Stomach (tissue), 19 donors: ENCODE measurements at places on chromosomes 6 and 20. TPM values are rescaled to one million over a fixed set of nuclear protein-coding genes. Genes with fewer than 3 reads are reported as not detected.
A peak's percentile ranks its signal among the peaks of the same experiment; 100 is the strongest.

The EPPIN gene
- not detected for total RNA-seq

The SMIM13 gene
- total RNA-seq = 15.8 TPM

The RIMS4 gene
- not detected for total RNA-seq

The AP5S1 gene
- 7.2 TPM for total RNA-seq

The OR2H2 gene
- not detected for total RNA-seq

DNA sequence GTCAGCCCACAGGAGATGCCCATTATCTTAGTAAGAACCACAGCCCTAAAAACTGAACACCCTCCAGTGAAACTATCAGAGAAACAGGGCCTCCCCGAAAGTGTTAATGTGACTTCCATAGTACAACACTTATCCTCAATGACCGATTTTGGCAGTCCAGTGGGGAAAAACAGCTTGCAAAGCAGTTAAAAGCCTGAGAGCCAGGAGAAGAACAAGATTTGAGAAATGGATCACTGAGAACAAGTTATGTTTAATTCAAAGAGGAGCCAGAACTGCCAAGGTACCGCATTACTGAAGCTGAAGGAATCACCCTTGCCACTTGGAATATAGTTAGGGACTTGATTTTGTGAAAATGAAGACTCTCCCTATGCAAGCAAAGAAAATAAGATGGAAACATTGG lies 236.9 kb downstream of the QKI start:
- no peaks in the 10 kb centered on the region for H3K36me3 ChIP-seq
- no peak overlapping the region for H3K27ac ChIP-seq
- H3K4me3 ChIP-seq = no peak overlapping the region
- DNase-seq = no peak
- H3K4me1 ChIP-seq = no peaks in the 10 kb centered on the region

DNA sequence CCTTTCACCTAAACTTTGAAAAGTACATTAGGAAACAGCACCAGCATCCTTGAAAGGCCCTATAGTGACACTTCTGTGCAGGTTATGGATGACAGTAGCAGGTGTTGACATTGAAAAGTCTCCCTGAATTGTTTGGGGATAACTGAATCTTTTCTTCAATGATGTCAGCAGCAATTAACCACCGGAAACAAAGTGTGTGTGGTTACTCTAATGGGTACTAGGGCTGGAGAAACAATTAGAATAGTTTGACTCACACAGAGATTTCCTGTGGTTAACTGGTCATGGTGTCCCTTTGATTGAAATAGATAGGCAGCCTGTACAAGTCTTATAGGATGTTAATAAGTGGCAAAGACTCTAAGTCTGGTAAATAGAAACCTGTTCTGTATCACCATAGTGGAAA lies 189.1 kb downstream of the TBX18 start:
- no peaks in the 10 kb centered on the region for H3K4me1 ChIP-seq
- H3K4me3 ChIP-seq = no peak overlapping the region
- DNase-seq = no peak
- no peaks in the 10 kb centered on the region for H3K36me3 ChIP-seq
- H3K27me3 ChIP-seq = no peaks in the 10 kb centered on the region

GRCh38 chr20:63980317-63980805 lies 571 bp upstream of the PRPF6 start:
- peak overlapping the region; percentile 87 for H3K4me3 ChIP-seq
- no peak for DNase-seq
- H3K4me1 ChIP-seq = peaks cover 53% of the 10 kb centered on the region
- peak overlapping the region; percentile 89 for H3K27ac ChIP-seq
- H3K36me3 ChIP-seq = peaks cover 28% of the 10 kb centered on the region
- H3K27me3 ChIP-seq = no peaks in the 10 kb centered on the region

DNA sequence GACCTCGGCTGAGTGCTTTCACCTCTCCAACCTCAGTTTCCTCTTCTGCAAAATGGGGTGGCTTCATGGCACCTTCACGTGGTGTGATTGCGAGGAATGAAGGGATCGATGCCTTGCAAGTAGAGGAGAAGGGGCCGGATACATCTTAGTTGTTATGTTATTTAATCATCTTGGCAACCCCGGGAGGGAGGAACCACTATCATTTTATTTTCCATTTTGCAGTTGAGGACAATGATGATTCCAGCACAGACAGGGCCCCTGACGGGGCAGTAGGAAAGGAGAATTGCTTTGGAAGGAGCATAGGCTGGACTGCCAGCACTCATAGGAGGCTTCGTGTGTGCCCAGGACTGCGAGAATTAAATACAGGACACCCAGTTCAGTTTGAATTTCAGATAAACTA lies 2.5 kb upstream of the PMEPA1 start:
- DNase-seq = no peak
- no peak overlapping the region for H3K4me3 ChIP-seq
- H3K4me1 ChIP-seq = peaks cover 67% of the 10 kb centered on the region
- H3K36me3 ChIP-seq = no peaks in the 10 kb centered on the region
- no peaks in the 10 kb centered on the region for H3K27me3 ChIP-seq

GRCh38 chr6:51753635-51754034 lies 333.8 kb downstream of the PKHD1 start:
- peak; percentile 28 for DNase-seq
- H3K27me3 ChIP-seq = no peaks in the 10 kb centered on the region
- H3K27ac ChIP-seq = no peak overlapping the region
- no peaks in the 10 kb centered on the region for H3K4me1 ChIP-seq
- H3K4me3 ChIP-seq = no peak overlapping the region

- H3K27ac ChIP-seq = no peak overlapping the region
- H3K4me1 ChIP-seq = peaks cover 15% of the 10 kb centered on the region
- no peak overlapping the region for H3K4me3 ChIP-seq
- no peaks in the 10 kb centered on the region for H3K36me3 ChIP-seq
- H3K27me3 ChIP-seq = no peaks in the 10 kb centered on the region
- DNase-seq = no peak
Observed at GRCh38 chr20:51120868-51121267, 98.0 kb upstream of the KCNG1 start.

- H3K4me3 ChIP-seq = no peak overlapping the region
- no peaks in the 10 kb centered on the region for H3K4me1 ChIP-seq
- H3K27me3 ChIP-seq = no peaks in the 10 kb centered on the region
- no peaks in the 10 kb centered on the region for H3K36me3 ChIP-seq
- peak; percentile 13 for DNase-seq
Observed at GRCh38 chr6:123462152-123462551, 174.6 kb downstream of the TRDN start.

DNA sequence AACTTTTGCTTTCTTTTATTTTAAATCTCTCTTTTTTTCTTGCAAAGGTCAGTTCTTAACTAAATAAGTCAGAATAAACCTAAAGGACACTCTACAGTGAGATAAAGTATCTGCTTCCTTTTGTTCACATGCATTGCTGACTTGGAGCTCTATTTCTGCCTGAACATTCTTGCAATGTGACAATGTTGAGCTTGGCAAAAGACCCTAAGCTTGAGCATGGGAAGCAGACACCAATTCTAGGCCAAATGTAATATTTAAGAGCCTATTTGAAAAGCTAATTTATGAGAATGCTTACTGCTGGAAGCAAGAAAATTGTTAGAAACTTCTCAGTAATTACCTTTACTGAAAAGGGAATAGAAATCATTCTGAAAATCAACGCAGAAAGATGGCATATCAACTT lies 556.2 kb downstream of the CBLN4 start:
- H3K4me3 ChIP-seq = no peak overlapping the region
- H3K27me3 ChIP-seq = no peaks in the 10 kb centered on the region
- H3K27ac ChIP-seq = no peak overlapping the region
- DNase-seq = no peak
- no peaks in the 10 kb centered on the region for H3K36me3 ChIP-seq

GRCh38 chr6:107823047-107823557 lies 1.0 kb downstream of the SCML4 start:
- H3K4me1 ChIP-seq = peaks cover 17% of the 10 kb centered on the region
- H3K27ac ChIP-seq = peak overlapping the region; percentile 17
- H3K4me3 ChIP-seq = no peak overlapping the region
- DNase-seq = no peak
- H3K36me3 ChIP-seq = no peaks in the 10 kb centered on the region
- no peaks in the 10 kb centered on the region for H3K27me3 ChIP-seq

DNA sequence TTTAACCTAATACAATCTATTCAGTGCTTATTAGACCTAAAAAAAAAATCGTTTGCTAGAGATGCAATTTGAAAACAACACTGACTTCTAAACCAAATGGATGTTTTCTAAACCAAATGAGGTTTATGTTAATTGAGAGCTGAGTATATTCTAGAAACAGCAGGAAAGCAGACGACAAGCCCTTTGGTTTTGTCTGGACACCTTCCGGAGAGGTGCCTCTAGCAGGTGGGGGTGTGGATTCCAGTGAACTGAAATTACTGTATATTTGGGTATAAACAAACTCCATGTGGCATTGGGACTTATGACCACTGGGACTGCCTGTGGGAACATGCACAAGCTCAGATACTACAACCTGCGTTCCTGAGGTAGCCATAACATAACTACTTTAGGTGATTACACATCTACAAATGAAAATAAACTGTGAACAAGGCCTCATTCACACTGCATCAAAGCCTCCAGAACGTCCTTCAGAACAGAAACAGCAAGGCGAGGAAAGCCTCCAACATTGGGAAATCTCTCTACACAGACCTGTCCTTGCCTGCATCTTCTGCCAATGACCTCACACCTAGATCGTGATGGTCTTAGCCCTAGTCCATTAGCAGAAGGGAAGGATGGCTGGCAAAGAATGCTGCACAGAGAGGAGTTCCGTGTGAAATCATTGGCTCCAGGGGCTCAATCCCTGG lies 206.8 kb upstream of the FOXQ1 start:
- no peaks in the 10 kb centered on the region for H3K36me3 ChIP-seq
- H3K4me1 ChIP-seq = peaks cover 11% of the 10 kb centered on the region
- no peak overlapping the region for H3K4me3 ChIP-seq

- no peak overlapping the region for H3K27ac ChIP-seq
- DNase-seq = no peak
- no peaks in the 10 kb centered on the region for H3K36me3 ChIP-seq
Observed at GRCh38 chr6:12909833-12910232, 193.3 kb downstream of the PHACTR1 start.

DNA sequence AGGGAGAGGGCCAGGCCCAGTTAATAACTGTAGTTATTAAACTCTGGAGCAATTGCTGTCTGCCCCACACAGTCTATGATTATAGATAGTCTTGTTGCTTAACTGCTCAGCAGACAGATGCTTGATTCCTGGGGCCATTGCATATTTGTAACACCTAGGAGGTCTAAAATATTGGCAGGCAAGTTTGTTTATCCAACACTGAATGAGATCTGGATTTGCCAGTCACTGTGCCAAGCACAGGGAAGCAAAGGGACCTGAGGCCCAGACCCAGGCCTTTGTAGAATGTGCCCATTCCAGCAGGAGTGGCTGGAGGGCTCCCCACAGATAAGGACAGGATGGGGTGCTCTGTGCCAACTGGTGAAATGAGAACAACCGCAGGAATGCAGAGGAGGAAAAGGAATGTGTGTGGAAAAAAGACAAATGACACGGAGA lies 17.6 kb upstream of the ENTPD6 start:
- H3K36me3 ChIP-seq = no peaks in the 10 kb centered on the region
- H3K4me3 ChIP-seq = no peak overlapping the region
- H3K27me3 ChIP-seq = no peaks in the 10 kb centered on the region
- no peak overlapping the region for H3K27ac ChIP-seq

DNA sequence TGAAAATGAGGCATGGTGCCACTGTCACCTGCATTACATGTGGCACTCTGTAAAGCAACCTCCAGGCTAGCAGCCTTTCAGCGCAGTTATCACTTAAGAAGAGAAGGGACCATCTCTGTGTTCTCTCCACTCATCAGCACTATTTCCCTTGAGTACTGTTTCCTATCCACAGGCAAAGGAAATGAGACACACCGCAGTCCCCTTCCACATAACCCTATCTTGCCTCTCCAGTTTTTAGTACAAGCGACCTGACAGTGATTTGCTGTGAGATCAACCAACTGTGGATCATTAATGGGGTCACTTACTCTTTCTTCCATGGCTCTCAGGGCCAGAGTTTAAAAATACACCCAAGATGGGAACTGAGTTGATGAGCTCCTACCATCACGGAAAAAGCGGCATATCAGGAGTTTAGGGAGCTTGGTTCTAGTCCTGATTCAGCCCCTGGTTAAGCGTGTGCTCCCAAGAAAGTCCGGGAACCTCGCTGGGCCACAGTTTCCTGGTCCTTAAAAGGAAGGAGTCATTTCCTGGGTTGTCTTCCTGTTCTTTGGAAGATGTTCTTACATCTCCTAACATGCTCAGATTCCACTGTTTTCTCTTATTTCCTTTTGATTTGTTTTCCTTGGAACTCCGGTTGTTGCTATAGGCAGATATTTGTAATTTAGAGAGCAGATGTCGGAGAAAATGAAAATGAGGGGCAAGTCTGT lies 27.3 kb downstream of the PRDM1 start:
- no peaks in the 10 kb centered on the region for H3K27me3 ChIP-seq
- no peak overlapping the region for H3K4me3 ChIP-seq
- H3K4me1 ChIP-seq = no peaks in the 10 kb centered on the region
- no peak overlapping the region for H3K27ac ChIP-seq
- H3K36me3 ChIP-seq = peaks cover 11% of the 10 kb centered on the region

DNA sequence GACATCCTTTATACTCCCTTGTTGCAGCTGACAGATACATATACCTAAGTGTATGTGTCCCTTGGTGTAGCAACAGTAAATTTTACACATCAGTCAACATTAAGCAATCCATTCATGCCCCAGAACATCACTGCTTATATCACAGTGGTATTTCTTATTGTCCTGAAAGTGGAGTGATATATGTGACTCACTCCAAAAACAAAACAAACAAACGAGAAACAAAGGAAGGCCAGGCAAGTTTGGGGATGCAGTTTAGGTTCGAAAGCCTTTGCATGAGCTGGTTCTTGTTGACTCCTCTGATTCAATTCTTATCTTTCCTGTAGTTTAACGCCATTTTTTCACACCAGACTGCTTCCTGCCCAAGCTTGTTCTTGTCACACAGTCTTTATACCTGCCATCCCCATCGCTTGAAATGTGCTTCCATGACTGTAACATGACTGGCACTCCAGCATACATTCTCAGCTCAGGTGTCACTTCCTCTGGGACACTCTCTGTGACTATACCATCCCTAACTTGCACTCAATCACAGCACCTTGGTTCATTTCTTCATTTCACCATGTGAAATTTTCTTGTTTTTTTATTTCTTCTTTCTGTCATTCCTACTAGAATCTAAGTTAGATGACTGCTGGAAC lies 125.0 kb upstream of the TSHZ2 start:
- DNase-seq = no peak
- H3K27me3 ChIP-seq = no peaks in the 10 kb centered on the region
- H3K36me3 ChIP-seq = no peaks in the 10 kb centered on the region

DNA sequence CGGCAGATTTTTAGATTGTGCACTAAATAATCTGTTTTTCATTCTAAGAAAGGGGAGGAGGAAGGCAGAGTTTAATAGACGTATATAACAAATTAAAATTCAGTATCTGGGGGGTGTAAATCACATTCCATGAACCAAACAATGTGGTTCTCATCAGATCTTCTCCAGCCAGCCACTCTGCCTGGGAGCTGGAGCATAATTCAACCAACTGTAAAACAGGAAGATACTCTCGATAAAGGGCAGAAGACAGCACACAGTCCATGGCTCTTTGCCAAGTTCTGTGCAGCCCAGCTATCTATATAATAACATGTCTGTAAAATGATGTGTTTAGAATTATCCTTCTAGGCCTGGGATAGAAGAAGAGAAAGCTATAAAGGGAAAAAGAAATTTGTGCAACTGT lies 289.9 kb upstream of the ZFP64 start:
- no peaks in the 10 kb centered on the region for H3K4me1 ChIP-seq
- no peaks in the 10 kb centered on the region for H3K36me3 ChIP-seq
- no peak overlapping the region for H3K27ac ChIP-seq
- H3K27me3 ChIP-seq = no peaks in the 10 kb centered on the region
